HEK293T (cell line): ENCODE measurements at places on chromosomes 16 and 17.
A peak's percentile ranks its signal among the peaks of the same experiment; 100 is the strongest.

GRCh38 chr17:68706356-68706920, 105.3 kb upstream of the FAM20A start:
- DNase-seq: no peak

- no peak for DNase-seq
Measured at GRCh38 chr16:12206098-12206748, 229.7 kb downstream of the SNX29 start.

DNA sequence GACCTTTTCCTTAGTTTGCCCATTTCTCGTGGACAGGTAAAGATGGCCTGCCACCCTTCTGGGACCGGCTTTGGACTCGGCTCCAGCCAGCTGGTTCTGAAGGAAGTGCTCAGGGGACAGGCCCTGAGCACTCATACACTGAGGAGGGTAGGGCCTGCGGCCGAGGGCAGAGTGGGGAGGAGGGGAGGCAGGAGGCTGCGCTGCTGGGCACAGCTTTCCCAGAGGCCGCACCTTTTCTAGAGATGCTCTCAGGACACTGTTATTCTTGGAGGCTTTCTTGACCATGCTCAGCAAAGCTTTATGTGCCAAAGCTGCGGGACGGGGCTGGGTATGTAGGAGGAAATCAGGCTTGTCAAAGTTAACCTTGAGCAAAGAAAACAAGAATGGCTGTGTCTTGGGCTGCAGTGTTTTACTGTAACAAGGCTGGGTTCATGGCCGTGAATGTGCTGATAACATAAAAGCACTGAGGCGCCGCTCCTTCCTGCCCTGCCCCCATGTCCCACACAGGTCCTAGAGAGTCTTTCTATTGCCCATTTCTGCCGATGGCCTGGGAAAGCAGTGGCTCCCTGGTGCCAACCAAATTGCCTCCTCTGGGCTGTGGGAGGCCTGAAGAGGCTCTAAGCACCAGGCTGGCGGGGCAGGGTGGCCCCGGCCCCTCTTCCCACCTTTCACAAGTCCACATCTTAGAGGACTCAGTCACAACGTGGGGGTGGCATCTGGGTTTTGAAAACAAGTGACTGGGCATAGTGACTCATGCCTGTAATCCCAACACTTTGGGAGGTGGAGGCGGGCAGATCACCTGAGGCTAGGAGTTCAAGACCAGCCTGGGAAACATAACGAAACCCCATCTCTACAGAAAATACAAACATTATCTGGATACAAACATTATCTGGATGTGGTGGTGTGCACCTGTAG, 22.3 kb upstream of the TIMP2 start:
- no peak for DNase-seq

DNA sequence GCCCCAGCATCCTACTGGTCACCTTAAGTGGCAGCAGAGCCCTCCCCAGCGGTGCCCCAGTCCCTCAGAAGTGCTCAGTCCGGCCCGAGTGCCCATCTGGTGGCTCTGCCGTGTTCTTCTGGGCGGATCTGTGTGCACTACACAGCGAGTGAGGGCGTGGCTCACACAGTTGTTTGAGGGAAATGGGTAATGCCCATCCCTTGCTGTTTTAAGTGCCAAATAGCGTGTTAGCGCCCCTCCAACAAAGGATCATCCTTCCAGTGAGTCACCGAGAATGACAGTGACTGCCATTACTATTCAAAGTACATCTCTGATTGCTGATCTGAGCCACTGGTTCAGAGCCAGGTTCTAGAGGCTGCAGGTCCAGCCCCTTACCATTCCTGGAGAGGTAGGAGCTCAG, 152.0 kb downstream of the LGALS9B start:
- DNase-seq: no peak

- DNase-seq: no peak
Measured at GRCh38 chr17:55816532-55817396, 65.9 kb downstream of the PCTP start.

DNA sequence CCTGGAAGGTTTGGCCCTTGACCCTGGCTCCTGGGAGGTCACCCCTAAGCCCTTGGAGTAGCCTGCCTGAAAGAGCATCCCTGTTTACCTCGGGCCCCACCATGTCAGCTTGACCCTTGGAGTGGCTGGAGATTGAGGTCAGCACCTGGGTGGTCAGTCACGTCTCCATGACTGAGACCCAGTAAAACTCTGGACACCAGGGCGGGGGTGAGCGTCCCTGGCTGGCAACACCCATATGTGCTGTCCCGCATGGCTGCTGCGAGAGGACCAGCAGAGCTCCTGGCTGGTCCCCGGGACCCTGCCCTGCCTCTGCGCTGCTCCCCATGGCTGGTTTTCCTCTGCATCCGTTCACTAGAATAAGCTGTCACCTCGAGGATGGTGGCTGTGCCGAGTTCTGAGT, 91.2 kb downstream of the RBFOX3 start:
- DNase-seq: no peak

DNA sequence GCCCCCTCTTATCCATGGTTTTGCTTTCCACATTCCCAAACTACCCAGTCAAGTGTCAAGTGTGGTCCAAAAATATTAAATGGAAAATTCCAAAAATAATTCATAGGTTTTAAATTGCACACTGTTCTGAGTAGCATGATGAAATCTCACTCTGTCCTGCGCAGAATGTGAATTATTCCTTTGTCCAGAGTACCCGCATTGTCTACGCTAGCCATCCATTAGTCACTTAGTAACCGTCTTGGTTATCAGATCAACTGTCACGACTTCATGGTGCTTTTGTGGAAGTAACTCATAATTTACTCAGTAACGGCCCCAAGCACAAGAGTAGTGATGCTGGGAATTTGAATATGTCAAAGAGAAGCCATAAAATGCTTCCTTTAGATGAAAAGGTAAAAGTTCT, 94.9 kb downstream of the SLC39A11 start:
- no peak for DNase-seq

GRCh38 chr16:840561-841454, 40.3 kb upstream of the GNG13 start:
- no peak for DNase-seq

DNA sequence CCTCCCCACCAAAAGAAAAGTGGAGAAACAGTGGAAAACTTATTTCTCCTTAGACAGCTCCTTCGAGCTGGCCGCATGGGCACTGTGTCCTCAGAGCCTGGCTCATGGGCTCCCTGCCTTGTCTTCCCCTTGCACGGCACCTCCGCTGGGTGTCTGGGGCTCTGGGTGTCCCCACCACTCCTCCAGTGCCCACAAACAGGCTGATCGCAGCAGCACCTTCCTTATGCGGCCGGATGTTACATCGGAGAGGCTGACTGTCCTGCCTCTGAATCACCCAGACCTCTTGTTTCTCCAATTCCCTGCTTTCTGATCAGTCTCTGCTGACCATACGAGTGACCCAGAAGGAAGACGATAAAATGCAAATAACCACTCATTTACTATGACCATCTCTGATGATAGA, 121.7 kb downstream of the SLC39A11 start:
- no peak for DNase-seq

- DNase-seq: no peak
Measured at GRCh38 chr17:47288531-47289116, 35.0 kb downstream of the ITGB3 start.

DNA sequence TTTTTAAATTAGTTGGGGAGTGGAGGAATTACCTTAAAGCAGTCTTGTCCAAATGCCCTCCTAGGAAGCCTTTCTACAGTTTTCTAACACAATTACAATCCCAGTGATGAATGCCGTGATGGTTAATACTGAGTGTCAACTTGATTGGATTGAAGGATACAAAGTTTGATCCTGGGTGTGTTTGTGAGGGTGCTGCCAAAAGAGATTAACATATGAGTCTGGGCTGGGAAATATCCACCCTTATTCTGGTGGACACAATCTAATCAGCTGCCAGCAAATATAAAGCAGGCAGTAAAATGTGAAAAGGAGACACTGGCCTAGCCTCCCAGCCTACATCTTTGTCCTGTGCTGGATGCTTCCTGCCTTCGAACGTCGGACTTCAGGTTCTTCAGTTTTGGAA, 12.2 kb downstream of the ORC6 start:
- no peak for DNase-seq

GRCh38 chr17:21209511-21210175, 4.3 kb downstream of the TMEM11 start:
- no peak for DNase-seq

DNA sequence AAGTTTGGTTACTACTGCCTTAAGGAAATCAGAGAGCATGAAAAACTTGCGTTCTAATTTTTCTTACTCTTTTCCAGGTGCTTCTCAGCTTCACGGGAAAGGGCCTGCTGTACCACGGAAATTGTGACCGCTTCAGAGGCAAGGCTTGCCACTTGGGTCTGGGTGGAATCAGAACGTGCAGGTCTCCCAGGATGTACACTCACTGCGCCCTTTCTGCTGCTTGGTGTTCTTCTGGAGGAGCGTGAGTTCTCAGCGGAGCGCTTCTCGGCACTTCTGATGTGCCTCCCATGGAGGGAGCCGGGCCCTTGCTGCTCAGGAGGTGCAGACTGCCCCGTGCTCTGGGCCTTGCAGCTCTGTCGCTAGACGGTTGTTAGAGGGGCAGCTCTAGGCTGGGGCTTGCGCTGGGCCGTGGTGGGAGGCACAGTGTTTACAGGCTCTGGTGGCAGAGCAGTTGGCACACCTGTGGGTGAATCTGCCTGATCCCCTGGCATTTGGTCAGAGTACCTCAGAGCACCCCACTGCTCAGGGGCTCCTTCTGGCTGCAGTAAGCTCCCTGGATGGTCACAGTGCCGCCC, 32.8 kb downstream of the UBN1 start:
- DNase-seq: no peak

- peak; percentile 45 for DNase-seq
Measured at GRCh38 chr17:64084086-64084939, 45.6 kb downstream of the ERN1 start.

GRCh38 chr17:74631468-74632450, 8.2 kb upstream of the CD300E start:
- DNase-seq: no peak

GRCh38 chr16:75252946-75253911, 1.8 kb upstream of the BCAR1 start:
- no peak for DNase-seq

DNA sequence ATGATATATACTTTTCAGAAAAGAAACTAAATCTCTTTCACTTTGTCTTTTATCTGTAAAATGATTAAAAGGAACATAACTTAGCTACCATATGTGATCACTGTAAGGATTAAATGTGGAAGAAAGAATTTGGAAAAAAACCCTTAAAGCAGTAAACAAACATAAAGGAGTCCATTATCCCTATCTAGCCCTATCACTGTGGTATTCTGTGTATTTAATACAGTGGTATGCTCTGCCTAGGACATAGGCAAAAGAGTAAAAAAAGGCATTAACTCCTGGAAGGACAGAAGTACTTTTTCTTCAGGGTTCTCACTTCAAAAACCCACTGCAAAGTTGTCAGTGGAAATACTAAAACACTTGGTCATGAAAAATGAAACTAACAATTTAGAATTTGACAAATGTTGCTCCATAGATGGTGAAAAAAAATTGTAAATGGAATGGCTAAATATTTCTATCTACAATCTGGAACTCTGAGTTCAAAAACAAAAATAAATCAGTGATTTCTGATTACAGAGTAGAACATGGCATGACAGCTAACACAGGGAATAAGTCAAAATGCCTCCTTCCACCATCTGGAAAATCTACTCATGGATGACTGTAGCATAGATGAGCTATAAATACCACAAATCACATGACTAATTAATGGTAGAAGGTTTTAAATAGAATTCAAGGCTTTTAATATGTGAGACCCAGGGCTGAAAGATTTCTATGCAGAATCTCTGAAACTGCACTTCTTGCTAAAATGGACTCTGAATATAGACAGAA, 140.1 kb downstream of the ITFG1 start:
- DNase-seq: no peak

- no peak for DNase-seq
Measured at GRCh38 chr16:56807011-56807675, 57.9 kb upstream of the SLC12A3 start.

GRCh38 chr17:28760601-28761562, 17.1 kb downstream of the TRAF4 start:
- no peak for DNase-seq

DNA sequence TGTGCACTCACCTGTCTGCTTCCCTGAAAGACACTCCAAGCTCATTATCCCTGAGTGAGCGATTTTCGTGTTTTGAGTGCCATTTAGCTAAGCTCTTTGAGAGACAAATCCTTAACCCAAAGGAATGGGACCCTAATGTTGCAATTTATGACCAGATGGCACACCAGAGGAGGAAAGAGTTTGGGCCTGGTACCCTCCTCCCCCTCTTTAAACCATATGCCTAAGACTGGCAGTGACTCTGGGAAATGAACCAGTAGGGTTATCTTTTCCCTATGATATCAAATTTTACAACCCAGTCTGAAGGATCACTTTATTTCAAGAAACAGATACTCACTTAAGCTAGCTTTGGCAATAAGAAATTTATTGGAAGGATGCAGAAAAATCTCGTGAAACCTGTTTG, 550.4 kb downstream of the TOX3 start:
- DNase-seq: no peak

GRCh38 chr17:65901394-65901793, 290.5 kb downstream of the CEP112 start:
- DNase-seq: no peak

GRCh38 chr16:86261379-86261778, 248.9 kb upstream of the FOXF1 start:
- peak; percentile 54 for DNase-seq

DNA sequence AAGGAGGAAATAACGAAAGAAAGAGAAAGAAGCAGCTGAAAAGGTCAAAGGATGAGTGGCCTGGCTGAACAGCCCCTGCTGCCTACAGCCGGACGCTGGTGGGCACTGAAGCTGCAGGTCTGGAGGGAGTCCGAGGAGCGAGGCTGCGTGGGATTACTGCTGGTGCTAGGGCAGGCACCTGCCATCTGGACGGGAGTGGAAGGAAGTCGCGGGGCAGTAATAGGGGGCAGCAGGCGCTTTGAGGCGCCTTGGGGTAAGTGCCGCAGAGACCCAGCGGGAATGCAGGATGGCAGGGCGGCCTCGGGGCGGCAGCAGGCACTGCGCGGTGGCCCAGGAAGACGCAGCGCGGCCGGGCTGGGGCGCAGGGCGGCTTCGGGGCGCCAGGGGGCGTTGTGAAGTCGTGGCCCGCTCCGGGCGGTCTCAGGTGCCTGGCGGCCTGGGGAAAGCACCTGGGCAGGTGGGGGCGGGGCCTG, 303 bp upstream of the SCNN1G start:
- peak; percentile 84 for DNase-seq

GRCh38 chr17:33127706-33128105, 136.1 kb downstream of the SPACA3 start:
- DNase-seq: no peak

- no peak for DNase-seq
Measured at GRCh38 chr17:21171309-21171922, 42.5 kb downstream of the TMEM11 start.
